Neural progenitor cell (in vitro differentiated cells): ENCODE measurements at places on chromosomes 6 and 20.
A peak's percentile ranks its signal among the peaks of the same experiment; 100 is the strongest.

GRCh38 chr6:152750694-152751093 is at the start of gene VIP:
Gene VIP, plus strand, starts transcription at chr6:152750797. Its CDS starts 1,381 bp downstream, at chr6:152752178.
- peak; percentile 82 for DNase-seq

- DNase-seq = no peak
Measured at GRCh38 chr6:96304997-96305396, 216.6 kb upstream of the UFL1 start.

DNA sequence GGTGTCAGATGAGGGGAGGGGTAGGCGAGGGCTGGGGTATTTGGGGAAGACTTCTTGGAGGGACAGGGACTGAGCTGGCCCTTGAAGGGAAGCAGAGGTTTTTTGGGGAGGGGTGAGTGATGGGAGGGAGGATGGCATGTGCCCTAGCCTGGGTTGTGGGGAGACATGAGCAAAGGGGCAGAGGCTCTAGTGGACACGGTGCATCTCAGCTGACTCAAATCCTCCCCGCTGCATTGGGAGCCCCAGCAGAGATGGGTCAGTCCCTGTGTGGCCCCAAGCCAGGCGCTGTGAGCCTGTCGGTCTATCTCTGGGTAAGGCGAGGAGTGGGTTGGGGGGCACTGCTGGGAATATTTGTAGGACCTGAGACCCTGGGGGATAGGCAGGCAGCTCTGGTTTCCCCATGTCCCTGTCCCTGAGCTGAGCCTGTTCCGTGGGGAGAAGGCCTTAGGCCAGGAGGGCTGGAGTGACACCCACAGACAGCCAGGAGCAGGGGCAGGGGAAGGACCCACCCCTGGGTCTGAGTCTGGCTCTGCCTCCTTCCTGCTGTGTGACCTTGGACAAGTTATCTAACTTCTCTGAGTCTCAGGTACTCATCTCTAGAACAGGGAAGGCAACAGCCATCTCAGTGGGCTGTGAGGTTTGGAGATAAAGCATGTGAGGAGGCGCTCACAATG is 36.0 kb downstream of the SPDEF start:
- no peak for DNase-seq

- no peak for DNase-seq
Measured at GRCh38 chr6:89799756-89800155, 19.8 kb downstream of the MDN1 start.

GRCh38 chr6:107932580-107932979 is 25.4 kb downstream of the SEC63 start:
- DNase-seq = no peak

- peak; percentile 26 for DNase-seq
Measured at GRCh38 chr6:131951576-131952230, 531 bp upstream of the CCN2 start.

GRCh38 chr20:21500599-21500998 is 13.3 kb downstream of the NKX2-2 start:
- no peak for DNase-seq

- no peak for DNase-seq
Measured at GRCh38 chr6:127950566-127951145, 49.8 kb upstream of the THEMIS start.

DNA sequence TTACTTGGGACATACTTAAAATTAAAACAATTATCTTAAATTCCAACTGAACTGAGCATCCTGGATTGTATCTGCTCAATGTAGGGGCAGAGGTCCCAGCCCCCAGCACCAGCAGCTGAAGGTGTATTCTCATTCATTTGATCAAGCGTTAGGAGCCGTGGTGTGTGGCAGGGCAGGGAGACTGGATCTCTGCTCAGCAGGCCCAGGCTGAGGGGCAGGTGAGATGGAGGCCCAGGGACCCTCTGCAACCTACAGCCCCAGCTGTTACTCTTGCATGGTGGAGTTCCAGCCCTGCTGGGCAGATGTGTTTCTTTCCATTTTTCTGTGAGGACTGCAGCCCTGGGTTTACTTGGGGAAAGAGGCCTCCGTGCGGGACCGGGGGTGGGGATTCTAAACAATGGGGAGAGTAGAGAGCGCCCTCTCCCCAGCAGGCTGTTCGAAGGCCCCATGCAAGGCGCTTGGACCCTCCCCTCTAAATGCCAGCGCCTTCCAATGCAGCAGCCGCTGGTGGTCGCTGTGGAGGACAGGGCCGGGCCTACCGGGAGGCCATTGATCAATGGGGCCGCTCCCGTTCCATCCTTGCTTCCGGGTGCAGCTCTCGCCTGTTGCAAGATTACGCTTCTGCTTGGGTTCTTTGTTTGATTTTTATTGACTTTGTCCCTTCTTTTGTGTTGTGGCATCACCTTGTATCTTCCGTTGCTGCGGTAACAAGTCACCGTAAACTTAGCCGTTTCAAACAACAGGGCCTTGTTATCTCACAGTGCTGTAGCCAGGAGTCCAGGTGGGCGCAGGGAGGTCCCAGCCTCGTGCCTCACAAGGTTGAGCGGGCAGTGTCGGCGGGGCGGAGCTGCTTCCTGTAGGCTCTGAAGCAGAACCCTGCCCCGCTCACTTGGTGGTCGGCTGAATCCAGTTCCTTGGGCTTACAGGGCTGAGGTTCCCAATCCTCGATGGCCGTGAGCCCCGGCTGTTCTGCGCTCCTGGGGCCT is 134.8 kb upstream of the PHACTR3 start:
- peak; percentile 60 for DNase-seq

GRCh38 chr20:25053255-25054031 is 4.5 kb downstream of the ACSS1 start:
- no peak for DNase-seq
